CD4-positive, alpha-beta T cell treated with Interleukin-1 beta for 1 hour (primary cell): ENCODE measurements at places on chromosomes 12 and 14.

DNA sequence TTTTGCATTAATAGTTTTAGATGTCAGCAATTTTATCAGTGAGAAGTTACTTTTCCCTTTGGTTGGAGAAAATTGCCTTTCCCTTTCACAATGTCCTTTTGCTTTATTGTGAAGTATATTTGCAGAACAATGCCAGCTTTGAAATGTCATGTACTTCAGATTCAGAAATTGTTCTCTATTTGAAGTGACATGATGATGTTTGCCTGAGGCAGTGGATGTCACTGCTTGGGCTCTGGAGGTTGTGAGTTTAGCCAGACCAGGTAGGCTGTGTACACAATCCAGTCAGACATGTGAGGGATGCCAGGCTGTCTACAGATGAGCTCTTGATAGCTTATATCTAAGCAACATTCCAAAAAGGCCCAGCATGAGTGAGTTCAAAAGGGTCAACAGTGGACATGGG, 451.9 kb upstream of the FBXO33 start:
- DNase-seq = no peak

GRCh38 chr12:67447180-67447579, 178.0 kb downstream of the CAND1 start:
- DNase-seq = no peak

- DNase-seq = no peak
These were observed 270.9 kb downstream of the C12orf50 start for GRCh38 chr12:87758271-87758670.

DNA sequence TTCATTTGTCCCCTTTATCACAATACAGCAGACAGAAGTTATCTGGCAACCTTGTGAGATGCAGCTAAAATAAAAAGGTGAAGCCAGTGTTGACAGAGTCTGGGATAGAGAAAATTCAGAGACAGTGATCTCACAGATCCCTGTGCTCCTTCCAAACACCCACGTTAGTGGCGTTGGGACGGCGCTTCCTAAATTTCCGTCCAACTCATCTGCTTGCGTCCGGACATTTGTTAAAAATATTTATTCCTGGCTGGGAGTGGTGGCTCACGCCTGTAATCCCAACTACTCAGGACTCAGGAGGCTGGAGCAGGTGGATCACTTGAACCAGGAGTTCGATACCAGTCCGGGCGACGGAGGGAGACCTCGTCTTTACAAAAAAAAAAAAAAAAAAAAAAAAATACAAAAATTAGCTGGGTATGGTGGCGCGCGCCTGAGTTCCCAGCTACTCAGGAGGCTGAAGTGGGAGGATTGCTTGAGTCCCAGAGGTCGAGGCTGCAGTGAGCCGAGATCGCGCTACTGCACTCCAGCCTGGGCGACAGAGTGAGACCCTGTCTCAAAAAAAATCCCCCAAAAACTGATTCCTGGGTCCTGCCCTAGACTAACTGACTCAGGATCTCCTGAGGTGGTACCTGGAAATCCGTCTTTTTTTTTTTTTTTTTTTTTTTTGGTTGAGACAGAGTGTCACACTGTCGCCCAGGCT, 708 bp upstream of the TCTN1 start:
- no peak for DNase-seq
